Forelimb muscle (tissue), 1 donor: ENCODE measurements at places on chromosomes 2 and 18. TPM values are rescaled to one million over a fixed set of nuclear protein-coding genes. Genes with fewer than 3 reads are reported as not detected.

DNA sequence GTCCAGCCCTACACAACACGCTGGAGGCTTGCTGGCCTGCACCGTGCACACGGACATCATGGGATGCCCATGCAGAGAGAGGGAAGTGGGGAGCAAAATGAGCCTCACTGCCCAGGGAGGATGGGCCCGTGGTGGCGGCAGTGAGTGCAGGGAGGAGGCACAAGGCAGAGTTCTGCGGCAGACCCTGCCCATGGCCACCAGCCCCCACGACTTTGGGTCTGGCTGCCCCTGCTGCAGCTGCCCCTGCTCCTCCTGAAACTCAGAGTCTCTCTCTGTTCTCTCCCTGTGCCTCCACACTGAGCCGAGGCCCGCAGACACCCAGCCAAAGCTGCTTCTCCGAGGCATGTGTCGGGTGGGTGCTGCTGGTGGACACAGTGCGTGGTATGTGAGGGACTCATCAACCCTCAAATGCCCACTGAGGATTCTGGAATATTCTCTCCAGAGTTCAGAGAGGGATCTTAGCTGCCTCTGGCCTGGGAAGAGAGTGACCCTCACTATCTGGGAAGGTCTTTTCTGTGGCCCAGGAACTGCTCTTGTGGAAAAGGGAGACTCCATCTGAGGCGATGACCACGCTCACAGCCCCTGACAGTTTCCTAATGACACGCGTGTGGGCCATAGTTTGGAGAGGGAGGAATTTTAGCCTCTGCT lies 45.1 kb upstream of the HPCAL1 start:
- DNase-seq, result no peak

- no peak for DNase-seq
These were observed 46.3 kb downstream of the MYO1B start for GRCh38 chr2:191291471-191291870.

DNA sequence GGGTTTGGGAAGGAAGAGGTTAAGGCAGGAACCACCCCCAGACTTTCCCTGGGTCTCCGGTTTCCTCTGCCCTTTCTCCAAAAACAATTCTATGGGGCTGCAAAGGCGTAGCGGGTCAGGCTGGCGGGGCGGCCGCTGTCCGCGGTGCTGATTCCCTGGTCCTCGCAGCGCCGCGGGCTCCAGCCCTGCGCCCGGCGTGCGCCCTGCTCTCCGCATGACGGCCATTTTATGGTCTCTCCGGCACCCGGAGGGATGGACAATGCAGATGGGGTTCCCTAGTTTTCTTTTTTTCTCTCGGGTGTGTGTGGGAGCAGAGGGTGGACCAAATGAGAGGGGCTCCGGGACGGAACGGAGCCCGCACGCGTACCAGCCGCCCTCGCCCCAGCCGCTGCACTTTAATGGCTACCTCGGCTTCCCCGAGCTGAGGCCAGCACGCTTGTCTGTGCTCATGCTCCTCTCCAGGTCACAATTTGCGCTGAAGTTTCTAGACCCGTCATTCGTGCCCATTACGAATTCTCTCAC lies 1.6 kb downstream of the ST8SIA3 start:
- DNase-seq, result peak; percentile 6

- DNase-seq, result no peak
These were observed 23.6 kb upstream of the ID2 start for GRCh38 chr2:8658064-8658862.

B4GALT6 gene
- 11.5 TPM for polyA plus RNA-seq

- no peak for DNase-seq
These were observed 222.4 kb upstream of the RAB12 start for GRCh38 chr18:8386669-8387380.

MORN2 gene
- 8.6 TPM for polyA plus RNA-seq

DNA sequence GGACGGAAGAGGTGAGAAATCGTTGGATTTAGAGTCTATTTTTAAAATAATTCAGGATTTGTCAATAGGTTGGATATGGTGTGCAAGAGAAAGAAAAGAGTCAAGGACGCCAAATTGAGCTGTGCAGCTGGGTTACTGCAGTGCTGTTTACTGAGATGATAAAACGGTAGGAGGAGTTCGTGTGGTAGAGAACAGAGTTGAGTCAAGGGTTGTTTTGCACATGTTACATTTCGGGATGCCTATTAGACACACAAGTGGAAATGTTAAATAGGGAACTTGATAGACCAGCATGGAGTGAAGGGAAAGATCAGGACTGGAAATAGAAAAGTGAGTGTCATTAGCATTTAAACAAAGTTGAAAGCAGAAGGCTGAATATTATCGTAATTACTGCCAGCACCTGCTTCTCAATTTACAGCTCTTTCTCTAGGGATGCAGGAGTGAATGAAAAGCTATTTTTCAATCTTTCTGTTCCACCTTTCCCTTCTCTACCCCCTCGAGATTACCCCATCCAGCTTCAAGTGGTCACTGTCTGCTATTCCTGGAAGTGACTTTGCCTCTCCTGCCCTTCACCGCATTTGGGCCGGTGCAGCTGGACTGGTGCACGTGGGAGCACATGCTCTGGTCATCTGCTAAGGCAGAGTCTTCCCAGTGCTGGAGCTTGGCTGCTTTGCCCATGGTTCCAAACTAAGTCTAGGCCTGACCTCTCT lies 30.3 kb downstream of the GPR75 start:
- DNase-seq, result no peak

- no peak for DNase-seq
These were observed 77.8 kb upstream of the B3GNT2 start for GRCh38 chr2:62118160-62118559.

DNA sequence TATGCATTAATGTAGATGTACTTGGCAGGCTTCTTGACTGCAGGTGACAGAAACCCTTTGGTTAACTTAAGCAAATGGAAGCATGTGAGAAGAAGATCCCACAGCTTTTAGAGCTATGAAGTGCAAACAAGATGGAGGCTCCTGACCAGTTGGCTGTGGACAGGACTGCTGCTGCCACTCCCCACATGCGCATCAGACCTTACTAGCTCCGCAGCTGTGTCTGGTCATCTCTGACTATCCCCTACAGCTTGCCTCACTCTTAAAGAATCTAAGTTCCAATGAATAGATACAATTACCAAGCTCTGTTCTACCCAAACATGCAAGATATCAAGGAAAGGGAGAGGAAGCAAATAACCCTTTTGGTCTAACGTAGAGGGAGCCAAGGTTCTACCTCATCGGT lies 587.6 kb downstream of the DSC3 start:
- DNase-seq, result no peak

DNA sequence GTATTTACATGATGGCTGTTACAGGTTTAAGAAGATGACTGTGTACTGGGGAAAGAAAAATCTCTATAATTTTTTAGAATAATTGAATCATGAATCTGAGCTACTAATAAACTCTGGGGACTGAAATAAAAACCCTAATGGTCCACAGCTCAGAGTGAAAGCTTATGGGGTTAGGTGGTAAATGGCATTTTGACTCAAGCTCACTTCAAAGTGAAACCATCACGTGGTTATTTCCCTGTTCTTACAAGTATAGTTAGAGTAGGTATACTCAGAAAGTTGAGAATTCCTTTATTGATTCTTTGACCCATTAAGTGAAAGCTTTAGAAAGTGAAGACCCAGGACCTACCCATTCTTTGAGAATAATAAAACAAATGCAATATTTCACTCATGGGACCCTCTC lies 626.2 kb upstream of the SETBP1 start:
- no peak for DNase-seq

- no peak for DNase-seq
These were observed 119.6 kb upstream of the ARL5A start for GRCh38 chr2:151947813-151948165.

CABLES1 gene
- polyA plus RNA-seq, result 5.3 TPM

- DNase-seq, result no peak
These were observed 366.7 kb downstream of the FIGN start for GRCh38 chr2:163369111-163369510.

DNA sequence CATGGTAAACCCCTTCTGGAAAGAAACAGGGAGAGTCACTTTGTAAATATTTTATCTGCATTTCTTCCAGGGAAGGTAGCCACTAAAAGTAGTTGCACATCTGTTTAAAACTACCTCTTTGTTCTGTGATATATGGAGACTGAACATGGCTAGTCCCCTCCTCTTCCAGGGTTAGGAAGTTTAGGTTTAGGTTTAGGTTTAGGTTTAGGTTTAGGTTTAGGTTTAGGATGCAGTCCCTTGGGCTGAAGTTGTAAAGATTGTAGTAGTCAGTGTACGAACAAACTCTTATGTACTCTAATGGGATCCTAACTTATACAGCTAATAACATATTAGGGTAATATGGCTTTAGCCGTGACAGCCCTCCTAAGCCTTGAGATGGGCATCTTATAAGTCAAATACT lies 880.2 kb upstream of the TMEFF2 start:
- no peak for DNase-seq

DNA sequence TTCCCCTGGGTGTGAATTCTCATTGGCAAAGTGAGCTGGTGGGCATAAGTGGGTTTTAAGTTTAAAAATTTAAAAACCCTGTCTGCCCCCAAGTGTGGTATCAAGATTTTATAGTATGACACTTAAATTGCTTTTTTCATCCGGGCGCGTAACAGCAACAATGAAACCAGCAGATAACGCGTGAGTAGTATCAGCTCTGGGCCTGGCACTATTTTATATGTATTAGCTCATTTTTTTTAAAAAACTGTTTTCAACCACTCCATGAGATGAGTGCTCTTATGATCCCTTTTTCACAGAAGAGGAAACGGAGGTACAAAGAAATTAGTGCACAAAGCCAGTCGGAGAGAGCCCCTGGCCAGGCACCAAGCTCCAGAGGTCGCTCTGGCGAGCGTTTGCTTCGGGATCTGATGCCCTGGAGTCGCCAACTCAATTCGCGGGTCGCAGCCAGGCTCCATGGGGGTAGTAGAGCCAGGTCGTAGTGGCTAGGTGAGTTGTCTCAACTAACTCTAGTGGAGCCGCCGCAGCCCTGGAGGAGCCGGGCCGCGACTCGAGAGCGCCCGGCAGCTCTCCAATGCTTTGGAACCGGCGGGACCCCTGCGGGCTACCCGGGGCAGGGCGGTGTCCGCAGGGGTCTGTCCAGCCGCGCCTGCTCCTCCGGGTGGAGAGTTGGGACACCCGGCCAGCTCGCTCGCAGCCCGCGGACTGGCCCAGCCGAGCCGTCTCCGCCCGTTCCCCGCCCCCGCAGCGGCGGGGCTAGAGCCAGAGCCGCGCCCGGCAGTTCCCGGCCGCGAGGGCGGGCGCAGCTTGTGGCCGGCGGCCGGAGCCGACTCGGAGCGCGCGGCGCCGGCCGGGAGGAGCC lies at the start of gene IL1R1:
Gene IL1R1, plus strand, starts transcription at position 777 of the 859 bp plus-strand sequence. CDS start 14,979 bp downstream, outside the sequence.
- DNase-seq, result peak; percentile 68
